GM23248 (cell line): ENCODE measurements at places on chromosomes 6 and 20.

GRCh38 chr6:158087224-158087867 is 80.7 kb downstream of the SERAC1 start:
- no peak for DNase-seq

DNA sequence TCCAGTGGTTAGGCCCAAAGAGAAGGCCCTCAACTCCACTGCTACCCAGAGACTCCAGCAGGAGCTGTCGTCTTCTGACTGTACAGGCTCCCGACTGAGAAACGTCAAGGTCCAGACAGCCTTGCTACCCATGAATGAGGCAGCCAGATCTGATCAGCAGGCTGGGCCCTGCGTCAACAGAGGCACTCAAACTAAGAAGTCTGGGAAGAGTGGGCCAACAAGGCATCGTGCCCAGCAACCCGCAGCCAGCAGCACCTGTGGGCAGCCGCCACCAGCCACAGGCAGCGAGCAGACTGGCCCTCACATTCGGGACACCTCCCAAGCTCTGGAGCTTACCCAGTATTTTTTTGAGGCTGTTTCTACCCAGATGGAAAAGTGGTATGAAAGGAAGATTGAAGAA is 8.1 kb downstream of the LYRM2 start:
- DNase-seq, result no peak

DNA sequence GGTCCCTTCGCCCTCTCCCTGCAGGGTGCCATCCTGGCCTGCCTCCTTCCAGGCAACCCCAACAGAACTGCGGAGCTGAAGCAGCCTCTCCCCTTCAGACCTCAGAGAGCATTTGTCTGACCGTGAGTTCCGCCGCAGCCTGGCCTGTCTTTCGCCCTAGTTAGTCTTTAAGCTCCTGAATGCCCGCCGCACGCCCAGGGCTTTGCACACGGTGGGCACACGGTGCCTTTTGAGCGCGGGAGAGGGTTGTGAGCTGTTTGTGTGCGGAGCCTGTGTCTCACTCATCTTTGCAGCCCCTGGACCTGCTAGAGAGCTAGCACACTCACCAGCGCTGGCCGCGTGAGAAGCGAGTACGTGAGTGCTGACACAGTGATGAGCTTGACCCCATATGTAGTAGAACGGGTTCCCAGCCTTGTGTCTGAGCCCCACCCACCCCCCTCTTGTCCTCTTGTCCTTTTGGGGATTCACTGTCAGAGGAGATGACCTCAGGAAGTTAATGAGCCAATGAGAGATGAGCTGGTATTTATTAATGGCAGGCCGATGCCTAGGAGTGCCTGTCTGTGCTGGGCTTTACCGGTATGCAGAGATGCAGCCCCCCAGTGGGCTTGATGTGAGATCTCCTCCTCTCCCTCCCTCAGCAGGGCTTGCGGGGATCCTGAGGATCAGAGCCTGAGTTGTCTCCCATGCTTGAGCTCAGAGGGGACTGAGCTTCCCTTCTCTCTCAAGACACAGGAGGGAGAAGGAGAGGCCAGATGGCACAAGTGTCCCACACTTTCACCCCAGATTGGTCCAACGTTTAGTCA is 249.2 kb downstream of the FARS2 start:
- no peak for DNase-seq

DNA sequence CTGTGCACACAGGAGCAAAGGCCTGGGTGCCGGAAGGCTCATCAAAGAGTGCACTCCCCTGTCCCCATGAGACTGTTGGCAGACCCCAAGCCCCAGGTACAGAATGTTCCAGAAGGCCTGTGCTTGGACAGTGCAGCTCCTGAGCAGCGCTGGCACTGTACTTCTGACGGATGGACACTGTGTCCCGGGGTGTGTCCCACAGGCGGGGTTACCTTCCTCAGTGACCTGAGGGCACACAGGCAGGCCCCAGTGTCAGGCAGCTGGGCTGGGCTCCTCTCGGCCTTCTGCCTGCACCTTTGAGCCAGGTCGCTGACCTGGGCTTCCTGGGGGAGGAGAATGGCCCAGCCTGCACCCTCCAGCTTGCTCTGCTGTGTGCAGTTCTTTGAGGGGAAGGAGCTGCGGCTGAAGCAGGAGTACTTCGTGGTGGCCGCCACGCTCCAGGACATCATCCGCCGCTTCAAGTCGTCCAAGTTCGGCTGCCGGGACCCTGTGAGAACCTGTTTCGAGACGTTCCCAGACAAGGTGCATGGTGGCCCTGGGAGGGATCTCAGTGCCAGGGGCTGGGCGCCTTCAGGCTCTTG is 30.1 kb downstream of the PYGB start:
- no peak for DNase-seq

DNA sequence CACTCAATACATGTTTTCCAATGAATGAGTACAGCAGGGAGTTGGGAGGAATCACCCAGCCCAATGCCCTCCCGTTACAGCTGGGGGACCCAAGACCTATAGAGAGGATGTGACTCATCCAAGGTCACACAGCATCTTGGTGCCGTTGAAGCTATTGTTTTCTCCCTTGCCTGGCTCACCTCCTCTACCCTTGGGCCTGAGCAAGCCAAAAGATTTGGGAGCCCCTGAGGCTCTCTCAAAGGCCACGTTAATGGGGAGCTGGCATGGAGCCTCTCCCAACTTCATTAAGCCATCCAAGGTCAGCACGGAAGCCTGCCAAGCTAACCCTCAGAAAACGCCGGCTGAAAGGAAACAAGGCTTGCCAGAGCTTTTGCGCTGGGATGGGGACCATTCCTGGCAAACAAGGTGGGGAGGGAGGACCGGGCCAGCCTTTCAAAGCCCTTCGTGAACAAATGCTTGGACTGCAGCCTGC is 30.4 kb downstream of the KCNB1 start:
- peak; percentile 35 for DNase-seq

GRCh38 chr6:168206661-168207274 is 112.8 kb downstream of the DACT2 start:
- DNase-seq, result no peak

DNA sequence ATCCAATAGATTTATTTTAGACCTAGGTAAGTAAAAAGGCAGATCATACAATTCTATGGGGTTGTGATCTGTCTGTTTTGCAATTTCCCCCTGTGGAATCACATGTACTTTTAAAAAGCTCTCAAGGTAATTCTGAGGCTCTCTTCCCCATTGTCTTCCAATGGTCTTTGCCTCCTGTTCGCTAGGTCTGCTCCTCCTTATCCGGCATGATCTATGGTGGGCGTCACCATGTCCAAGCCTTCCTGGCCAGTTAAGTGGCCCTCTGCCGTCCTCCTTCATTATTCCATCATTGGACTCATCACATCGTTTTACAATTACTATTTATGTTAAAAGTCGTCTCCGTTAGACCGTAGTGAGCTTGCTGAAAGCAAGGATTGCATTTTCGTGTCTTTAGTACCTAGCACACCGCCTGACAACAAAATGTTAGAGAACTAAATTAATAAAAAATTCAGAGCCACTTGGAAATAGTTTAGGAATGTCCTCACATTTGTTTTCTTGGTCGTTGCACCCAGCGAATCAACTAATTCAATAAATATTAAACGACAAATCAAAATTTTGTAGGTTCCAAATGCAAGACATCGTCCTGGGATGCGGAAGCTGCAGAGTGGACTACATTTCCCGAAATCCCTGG is 2.2 kb upstream of the STXBP5 start:
- peak; percentile 22 for DNase-seq

DNA sequence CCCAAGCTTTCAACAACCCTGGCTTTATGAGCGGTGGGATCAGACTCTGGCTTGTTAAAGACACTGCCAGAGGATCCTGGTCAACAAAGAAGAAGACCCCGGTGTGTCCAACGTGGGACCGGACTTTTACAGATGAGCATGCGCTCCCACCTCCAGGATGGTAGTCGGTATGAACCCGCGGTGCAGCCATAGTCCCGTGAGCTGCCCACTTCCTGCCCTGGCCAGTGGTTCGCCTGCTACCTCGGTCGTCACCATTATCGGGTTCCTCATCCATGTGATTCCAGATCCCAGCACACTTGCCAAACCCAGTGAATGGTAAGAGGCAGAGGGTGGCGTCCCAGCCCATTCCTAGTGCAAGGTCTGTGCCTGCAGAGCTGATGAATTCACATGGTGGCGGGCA is 112.7 kb downstream of the AGPAT4 start:
- DNase-seq, result no peak

DNA sequence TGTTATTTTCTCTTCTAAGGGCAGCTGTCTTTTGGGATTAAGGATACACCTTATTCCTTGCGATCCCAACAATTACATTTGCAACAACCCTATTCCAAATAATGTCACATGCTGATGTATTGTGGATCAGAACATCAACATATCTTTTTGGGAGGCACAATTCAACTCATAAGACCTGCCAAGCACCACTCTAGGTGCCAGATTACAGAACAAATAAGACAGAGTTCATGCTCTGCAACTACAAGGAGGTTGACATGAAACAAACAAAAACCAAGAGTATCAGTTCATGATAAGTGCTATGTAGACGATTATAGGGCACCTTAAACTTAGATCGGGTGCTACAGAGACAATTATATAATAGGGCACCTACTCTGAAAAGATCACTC is 203.2 kb upstream of the SGK1 start:
- no peak for DNase-seq

DNA sequence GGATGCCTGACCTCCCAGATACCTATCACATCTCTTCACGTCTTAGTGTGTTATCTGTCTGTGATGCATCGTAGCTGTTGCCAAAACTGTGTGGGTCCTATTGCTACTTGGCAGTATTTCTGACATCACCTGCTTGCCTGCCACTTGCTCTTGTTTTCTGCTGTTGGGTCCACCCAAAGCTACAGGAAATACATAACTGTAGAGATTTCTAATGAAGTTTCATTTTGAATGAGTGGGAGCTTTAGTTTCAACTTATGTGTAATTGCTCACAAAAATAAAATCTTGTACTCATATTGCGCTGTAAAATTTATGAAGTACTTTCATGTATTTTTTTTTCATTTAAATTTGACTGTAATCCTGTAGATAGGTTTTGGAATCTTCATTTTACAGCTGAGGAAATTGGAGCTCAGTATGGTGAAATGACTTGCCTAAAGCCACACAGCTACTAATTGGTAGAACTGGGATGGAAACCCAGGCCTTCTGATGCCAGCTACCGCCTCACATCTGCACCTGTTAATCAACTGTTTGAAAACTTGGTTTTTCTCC is 113.6 kb upstream of the MAN1A1 start:
- no peak for DNase-seq

- no peak for DNase-seq
Measured at GRCh38 chr20:36115925-36116324, 38.6 kb upstream of the EPB41L1 start.

GRCh38 chr6:66638099-66638498 is 931.1 kb upstream of the EYS start:
- no peak for DNase-seq

- DNase-seq, result no peak
Measured at GRCh38 chr20:39909447-39909846, 779.6 kb downstream of the MAFB start.

- DNase-seq, result no peak
Measured at GRCh38 chr6:16404456-16404855, 166.1 kb downstream of the GMPR start.

DNA sequence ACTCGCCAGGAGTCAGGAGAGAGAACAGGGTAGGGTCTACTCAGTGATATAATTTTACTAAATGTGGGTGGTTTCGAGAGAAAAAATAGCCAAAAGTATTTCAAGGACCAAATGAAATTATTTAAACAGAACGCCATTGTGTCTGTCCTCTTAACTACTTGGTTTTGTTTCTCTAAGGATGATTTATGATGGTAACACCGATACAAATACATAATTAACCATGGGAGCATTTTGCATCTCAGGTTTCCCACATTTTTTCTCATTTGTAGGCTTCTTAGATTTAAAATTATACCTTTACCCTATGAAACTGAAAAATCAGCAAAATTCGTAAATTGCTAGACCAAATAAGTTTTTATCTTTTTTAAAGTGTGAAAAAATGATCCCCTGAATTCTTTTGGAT is 188.2 kb downstream of the ZFP64 start:
- DNase-seq, result no peak

DNA sequence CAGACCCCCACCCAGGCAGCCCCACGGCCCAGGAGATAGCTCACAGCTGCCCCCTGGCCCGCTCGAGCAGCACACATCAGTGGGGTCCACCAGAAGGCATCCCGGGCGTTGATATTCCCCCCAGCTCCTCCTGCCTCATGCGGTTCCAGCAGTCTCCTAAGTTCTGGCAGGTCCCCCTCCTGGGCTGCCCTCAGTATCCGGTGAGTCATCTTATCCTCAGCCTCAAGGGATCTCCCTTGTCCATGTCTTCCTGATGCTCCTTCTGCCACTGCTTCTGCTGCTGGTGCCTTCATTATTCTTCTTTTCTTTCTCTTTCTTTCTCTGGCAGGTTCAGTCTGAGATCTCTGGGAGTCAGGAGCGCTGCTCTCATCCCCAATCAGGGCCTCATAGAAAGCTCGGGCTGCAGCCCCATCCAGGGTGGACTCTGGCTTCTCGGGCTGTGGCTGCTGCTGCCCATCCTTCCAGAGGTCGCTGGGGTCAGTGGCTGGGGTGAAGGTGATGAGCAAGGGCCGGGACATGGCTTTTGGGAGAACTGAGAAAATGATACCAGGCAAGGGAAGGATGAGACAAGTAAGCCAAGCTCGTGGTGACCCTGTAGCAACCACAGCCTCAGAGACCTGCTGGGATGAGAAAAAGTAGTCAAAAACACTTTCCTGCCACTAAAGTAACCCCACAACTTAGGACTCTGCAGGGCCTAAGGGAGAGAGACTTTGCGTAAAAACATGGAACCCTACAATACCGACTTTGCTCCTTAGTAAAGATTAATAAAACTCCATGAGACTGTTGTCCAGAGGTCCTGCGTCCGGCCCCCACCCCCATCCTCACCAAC is 622 bp downstream of the GPANK1 start:
- DNase-seq, result peak; percentile 90

DNA sequence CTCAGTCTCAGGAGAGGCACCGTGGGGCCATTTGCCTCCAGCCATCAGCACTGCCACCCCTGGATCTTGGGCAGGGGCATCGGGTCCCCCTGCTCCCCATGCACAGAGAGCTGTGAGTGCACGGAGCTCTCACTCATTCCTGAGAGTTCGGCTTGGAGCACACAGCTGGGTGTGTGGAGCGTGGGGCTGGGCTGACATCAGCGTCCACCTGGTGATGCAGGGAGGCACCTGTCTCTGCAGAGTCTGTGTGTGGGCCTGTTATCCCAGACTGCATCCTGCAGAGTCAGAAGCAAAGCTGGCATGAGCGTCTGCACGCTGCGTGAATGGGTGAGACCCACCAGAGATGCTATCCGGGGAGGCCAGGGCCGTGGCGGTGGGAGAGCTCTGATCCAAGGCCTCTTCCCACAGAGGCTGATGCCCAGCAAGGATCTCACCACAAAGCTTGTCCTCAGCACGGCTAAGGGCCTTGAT is 248.8 kb upstream of the AFDN start:
- no peak for DNase-seq
